ENCODE measurements at places on chromosomes 6 and 20.

DNA sequence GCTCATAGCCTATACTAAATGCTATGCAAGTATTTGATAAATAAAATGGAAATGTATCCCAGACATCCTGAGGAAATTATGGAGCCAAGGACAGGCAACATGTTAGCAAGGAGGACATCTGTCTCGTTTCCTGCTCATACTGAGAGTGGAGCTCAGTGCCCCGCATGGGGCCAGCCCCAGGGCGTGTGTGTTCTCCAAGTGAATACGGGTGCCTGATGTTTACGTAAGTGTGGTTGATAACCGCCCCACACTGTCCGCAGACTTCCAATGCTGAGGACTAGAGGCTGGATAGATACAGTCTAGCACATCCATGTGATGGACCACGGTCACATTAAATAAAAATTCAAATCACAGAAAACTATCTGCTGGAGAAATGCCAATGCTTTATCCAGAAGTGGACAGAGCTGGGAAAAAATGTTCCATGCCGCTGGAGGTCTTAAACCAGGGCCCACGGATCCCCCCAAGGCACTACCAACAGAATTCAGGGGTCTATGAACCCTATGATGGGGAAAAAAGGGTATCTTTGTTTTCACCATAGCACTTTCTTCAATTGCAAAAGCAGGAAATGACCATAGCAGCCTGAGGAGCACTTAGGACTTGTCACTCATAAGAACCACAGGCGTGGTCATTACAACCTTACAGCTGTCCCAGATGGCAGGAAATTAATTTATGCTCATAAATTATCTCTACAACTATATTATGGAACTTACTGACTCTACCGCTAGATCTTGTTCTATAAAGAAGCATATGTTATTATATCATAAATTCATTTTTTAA is 24.9 kb downstream of the TGM2 start:
- peak; percentile 87 for DNase-seq

GRCh38 chr20:5374171-5374570 is 57.4 kb upstream of the PROKR2 start:
- no peak for DNase-seq

- no peak for DNase-seq
These were observed 63.4 kb upstream of the SIRPG start for GRCh38 chr20:1720845-1721475.

- DNase-seq, result no peak
These were observed 99.2 kb downstream of the QKI start for GRCh38 chr6:163513570-163514166.

DNA sequence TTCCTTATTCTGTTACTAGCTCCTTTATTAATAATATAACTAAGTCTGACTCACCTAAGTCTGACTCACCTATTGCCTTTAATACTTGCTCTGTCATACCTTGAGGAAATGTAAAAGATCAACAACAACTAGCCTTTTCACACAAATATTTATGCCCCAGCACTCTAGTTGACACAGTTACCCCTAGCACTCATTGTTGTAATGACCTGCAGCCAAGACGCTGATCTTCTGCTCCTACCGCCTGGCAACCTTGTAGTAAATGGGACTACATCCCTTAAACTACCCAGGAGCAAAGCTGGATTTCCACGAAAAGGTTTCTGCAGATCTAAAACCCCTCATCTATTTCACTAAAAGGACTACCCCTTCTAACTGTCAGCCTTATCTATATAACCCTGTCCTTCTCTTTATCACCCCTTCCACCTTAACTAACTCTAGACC is 90.0 kb downstream of the PLG start:
- no peak for DNase-seq

- no peak for DNase-seq
These were observed 11.2 kb downstream of the KCNQ2 start for GRCh38 chr20:63461104-63461763.

Data from NCI-H146 (cell line).